Stimulated activated CD8-positive, alpha-beta memory T cell treated with anti-CD3 and anti-CD28 coated beads, Interleukin-4, amount 100 ng/mL, for 48 hours (primary cell): ENCODE measurements at places on chromosomes 1 and 21.

DNA sequence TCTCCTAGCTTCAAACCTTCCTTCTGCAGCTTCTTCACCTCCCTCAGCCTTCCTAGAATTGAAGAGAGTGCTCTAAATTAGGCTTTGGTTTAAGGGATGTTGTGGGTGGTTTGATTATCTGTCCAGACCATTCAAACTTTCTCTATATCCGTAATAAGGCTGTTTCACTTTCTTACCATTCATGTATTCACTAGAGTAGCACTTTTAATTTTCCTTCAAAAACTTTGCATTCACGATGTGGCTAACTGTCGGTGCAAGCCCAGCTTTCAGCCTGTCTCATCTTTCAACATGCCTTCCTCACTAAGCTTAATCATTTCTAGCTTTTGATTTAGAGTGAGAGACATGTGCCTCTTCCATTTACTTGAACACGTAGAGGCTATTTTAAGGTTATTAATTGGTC lies 26.2 kb upstream of the DESI2 start:
- DNase-seq = no peak

DNA sequence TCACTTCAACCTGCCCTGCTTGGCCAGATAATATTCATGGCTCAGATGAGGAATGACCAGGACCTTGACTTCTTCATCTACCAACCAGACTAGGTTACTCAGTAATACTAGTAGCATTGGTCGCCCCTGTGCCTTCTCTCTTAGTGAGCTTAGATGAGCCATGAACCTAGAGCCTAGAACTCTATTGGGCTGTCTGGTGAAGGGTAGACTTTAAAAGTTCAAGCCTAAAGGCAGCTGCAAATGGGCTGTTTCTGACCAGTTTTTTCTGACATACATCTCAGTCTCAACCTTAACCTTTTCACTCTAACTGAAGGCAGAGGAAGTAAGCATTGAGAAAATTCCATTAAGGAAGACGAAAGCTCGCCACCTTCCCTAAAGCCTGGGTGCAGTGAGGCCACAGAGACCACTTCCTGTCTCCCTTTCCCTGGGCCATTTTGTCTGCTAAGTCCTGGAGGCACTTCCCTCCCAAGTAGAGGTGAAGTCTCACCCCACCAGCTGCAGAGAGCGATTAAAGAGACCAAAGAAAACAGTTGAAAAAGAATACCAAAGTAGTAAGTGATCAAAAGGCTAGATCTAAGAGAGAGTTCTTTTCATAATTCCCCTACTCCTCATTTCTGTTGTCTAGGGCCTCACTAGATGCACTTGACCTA lies 53.3 kb downstream of the MTR start:
- no peak for DNase-seq

DNA sequence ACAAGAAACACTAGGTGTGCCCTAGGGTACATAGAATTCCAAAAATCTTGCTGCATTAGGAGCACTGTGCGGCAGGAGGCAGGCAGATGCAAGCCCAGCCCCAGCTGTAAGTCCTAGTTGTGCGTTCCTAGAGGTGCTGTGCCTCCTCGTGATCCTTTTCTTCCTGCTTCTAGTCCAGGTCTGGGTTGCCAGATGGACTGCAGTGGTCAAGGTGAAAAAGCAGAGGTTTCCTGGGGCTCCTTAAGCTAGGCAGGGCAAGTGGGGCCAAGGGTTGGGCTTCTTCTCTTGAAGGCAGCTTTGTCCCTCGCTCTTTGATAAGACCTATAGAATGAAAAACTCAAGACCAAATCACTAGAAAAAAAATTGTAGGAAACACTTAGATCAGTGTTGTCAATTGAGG lies 21.6 kb upstream of the SLC45A3 start:
- DNase-seq = no peak

- no peak for DNase-seq
These were observed 48.8 kb downstream of the EDN2 start for GRCh38 chr1:41435570-41436178.

DNA sequence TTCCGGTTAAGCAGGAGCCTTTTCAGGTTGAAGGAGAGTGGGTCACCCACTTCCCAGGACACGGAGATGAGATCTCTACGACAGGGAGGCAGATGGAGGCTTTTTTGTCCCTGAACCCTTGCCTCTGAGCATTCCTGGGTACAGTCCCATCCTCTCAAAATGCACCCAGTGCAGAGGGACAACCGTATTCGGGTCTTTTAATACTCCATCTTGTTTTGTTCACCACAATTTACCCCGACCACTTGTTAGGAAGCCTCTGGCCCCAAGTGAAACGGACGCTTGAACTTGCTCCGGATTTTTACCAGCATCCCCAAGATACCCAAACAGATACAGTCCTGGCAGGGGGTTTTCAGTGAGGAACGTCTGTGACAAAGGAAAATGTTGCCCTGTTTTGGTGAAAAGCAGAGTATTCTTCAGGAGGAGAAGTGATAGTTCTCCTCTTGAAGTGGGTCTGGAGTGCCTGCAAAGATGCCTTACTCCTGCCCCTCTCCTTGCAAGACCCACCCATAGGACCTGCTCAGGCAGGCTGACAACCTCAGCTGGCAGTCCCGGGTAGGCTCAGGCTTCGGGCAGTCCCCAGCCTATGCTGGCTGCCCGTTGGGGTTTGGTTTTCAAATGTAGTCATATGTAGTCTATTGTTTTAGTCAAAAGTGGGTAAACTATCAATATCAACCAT lies 669 bp upstream of the ARL8A start:
- peak; percentile 68 for DNase-seq

DNA sequence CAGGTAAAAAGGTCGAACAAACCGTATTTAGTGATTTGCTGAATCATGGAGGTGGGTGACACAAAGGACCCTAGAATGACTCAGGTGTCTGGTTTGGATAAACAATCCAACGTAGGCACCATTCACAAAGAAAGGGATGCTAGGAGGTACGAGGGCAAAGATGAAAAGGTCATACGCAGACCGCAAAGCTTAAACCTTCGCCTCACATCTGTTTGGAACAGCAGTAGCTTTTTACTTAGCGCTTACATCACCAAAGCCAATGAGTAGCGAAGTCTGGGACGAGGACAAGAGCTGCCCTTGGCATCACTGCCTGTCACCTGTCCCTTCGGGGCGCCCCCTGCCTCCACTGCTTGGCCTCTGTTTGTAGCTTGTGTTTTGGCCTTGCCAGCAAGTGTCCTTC lies 350.2 kb downstream of the SMYD3 start:
- DNase-seq = no peak

- no peak for DNase-seq
These were observed 183.6 kb upstream of the RUNX1 start for GRCh38 chr21:35232545-35233176.

DNA sequence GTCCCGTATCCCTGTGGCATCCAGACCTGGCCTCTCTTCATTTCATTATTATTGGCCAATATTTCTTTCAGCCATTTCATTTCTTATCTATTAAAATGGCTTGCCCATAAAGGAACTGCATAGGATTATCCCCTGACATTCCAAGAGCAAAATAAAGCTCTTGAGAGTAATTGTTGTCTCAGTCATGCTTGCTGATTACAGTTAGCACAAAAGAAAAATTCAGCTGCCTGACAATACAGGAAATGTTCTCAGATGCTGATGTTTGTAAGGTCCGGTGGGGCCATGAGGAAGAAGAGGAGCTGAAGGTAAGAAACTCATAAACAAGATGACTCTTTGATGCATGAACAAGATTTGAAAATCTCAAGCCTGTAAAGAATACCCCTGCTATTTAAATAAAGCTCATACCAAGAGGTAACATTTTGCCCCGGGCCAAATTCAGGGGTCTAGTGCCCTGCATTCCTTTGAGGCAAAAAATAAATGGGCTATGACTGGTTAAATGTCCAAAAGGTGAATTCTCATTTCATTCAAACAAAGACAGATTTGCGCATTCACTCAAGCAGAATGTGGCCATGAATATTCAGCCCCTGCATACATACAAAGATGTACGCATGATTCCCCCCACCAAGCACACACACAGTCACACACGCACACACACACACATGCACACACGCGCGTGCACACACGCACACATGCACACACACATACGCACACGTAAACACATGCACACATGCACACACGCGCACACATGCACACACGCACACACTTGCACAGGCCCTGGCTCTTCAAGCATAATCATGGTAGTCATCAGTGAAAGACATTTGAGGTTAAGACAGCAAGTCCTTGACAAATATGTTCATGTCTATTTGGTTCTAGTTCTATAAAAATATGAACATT lies 44.8 kb downstream of the KCNJ15 start:
- no peak for DNase-seq

GRCh38 chr21:28769683-28770082 lies 223.0 kb downstream of the LTN1 start:
- no peak for DNase-seq

DNA sequence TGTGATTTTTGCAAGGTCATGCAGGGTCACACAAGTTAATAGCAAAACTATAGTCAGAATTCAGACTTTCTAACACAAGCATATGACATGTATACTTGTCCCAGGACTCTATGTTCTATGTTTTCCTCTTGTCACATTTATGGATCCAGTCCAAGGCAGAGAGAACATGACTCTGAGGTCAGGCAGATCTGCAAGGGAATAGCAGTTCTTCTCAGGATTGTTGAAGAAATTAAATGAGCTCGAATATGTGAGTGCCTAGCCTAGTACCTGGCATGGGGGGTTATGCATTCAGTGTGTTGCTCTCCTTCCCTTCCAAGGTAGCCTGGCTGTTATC lies 9.5 kb upstream of the RPTN start:
- no peak for DNase-seq

DNA sequence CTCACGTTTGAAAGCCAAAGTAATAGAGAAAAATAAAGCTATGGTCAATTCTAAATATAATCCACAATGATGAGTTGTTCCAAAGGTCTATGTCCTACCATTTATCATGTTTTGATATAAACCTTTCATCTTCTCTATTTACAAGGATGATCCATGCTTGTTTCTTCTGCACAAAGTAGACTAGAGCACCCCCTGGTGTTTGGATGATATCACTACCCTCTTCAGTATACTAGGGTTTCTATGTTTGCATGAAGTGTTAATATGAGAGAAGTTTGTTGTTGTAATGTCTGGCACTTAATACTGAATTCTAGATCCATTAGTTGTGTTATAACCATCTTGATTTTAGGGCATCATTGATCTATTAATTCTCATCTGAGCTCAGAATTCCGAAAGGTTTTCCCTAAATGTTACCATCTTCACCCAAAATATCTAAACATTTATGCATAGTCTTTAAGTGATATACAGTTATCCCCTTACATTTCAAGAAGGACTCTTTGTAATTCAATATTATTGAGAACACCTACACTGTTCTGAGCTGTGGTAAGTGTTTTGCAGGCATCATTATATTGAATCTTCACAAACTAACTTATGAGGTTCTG lies 21.1 kb downstream of the CLDN8 start:
- DNase-seq = no peak

GRCh38 chr1:110235834-110236682 lies 25.9 kb downstream of the KCNC4 start:
- peak; percentile 77 for DNase-seq

DNA sequence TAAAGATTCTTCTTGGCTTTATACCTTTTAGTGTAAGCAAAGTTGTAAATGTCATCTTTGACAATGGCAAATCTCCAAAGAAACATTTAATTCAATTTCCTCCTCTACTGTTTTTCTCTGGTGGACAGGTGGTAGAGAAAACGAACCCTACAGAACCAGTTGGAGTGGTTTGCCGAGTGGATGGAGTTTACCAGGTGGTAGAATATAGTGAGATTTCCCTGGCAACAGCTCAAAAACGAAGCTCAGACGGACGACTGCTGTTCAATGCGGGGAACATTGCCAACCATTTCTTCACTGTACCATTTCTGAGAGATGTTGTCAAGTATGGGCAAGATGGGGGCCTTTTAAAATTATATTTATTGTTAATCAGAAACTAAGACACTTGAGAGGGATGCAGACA lies 25.8 kb downstream of the UAP1 start:
- DNase-seq = no peak

DNA sequence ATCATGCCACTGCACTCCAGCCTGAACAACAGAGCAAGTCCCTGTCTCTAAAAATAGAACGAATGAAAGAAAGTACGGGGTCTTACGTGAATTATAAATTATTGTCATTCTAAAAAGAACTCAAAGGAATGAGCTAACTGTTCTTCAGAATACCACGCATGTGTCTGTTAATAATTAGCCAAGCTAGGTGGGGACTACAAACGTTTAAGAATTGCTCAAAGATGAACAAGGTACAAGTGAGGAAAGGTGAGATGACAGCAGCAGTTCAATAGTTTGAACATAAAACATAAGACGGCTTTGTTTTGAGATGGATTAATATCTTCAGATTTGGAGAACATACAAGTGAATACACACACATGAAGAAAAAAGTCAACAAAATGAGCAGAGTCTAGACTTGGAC lies 79.6 kb downstream of the UBR4 start:
- DNase-seq = no peak

- DNase-seq = no peak
These were observed 437.6 kb downstream of the PRDM2 start for GRCh38 chr1:14137411-14138134.

- DNase-seq = no peak
These were observed 22.4 kb upstream of the RUNX3 start for GRCh38 chr1:24952413-24952841.

GRCh38 chr21:44965251-44966022 lies 25.6 kb downstream of the SLX9 start:
- peak; percentile 56 for DNase-seq

GRCh38 chr1:36080236-36080635 lies 3.7 kb upstream of the TEKT2 start:
- no peak for DNase-seq

DNA sequence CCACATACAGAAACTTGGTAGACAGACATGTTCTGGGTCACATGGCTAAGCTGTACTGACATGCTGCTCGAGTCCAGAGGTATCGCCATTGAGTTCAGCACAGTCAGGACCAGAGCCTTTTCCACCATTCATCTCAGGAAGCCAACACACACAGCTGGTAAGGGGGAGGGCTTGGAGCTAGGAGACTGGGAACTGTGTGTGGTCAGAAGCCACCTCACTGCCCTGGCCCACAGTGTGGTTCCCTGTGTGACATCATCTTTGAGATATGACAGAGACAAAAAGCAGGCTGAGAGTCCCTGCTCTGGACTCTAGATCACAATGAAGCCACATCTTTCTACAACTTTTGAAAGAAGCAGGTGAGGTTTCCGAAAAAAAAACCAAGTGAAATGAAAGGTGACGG lies 107.2 kb downstream of the SIM2 start:
- no peak for DNase-seq

DNA sequence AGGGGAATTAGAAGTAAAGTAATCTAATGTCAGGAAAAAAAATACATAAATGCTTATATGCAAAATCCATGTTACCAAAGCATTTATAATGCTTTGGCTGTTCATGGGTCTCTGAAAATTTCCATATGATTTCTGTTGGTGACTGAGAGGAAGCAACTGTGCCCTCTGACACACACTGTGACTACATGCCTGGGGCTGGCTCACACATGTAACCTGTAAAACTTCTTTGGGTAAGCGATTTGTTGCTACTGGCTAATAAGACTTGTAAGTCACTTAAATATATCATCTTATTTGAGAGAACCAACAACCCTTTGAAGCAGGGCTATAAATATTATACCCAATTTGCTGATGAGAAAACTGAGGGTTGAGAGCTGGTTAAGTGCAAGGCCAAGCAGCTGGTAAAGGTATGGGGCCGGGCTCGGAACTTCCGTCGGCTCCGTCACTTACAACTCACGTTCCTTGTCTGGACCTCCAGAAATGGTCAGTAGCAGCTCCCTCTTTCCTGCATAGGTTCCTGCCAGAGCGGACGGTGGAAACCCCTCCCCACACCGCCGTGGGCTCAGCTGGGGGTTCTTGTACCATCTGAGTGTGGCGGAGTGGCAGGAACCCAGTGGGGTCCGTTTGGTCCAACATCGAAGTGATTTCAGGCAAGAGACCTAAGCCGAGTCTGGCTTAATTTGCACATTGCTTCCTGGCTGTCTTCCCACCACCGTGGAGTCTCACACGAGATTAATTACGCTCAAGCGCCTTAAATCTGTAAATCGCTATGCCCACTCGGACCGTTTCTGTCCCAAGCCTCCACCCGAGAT lies 714 bp downstream of the DFFA start:
- peak; percentile 29 for DNase-seq
